ENCODE measurements at places on chromosomes 3 and 15. TPM values are rescaled to one million over a fixed set of nuclear protein-coding genes. Genes with fewer than 3 reads are reported as not detected.
A peak's percentile ranks its signal among the peaks of the same experiment; 100 is the strongest.

- peak; percentile 78 for DNase-seq
Measured at GRCh38 chr15:80856809-80857377, 77.7 kb downstream of the CEMIP start.

- peak; percentile 91 for DNase-seq
Measured at GRCh38 chr15:73926219-73927002, at the start of gene LOXL1. Gene LOXL1 (plus strand): TSS chr15:73926462. CDS start chr15:73926784, 322 bp downstream.

WDR76 gene
- 2.6 TPM for total RNA-seq

GRCh38 chr3:172324611-172325203, 123.5 kb downstream of the GHSR start:
- DNase-seq, result no peak

DNA sequence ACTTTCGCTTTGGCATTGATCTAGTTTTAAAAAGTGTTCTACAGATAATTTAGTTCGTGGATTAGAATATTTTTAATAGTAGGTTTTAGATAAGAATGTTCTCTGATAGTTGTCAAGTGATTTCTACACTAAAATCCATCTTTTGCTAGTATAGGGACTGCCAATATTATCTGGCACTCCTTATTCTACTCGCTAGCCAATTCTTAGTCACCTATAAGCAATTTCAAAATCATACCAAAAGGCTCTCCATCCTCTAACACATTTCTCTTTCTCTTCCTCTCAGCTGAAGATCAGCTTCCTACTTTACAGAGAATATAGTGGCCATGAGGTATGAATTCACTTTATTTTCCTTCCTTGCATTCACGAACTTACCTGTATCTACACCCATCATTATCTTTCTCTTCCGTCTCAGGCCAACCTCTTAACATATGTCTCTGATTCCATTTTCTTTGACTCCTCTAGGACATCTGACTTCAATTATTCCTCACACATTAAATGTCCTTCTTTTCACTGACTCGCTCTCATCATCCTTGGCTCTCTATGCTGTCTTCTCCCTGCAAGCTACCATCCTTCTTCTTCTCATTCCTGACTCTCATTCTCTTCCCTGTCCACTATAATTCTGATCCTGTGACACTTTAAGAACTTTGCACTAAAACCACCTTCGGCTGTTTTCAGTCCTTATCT, 35.5 kb downstream of the C3orf80 start:
- no peak for DNase-seq

DNA sequence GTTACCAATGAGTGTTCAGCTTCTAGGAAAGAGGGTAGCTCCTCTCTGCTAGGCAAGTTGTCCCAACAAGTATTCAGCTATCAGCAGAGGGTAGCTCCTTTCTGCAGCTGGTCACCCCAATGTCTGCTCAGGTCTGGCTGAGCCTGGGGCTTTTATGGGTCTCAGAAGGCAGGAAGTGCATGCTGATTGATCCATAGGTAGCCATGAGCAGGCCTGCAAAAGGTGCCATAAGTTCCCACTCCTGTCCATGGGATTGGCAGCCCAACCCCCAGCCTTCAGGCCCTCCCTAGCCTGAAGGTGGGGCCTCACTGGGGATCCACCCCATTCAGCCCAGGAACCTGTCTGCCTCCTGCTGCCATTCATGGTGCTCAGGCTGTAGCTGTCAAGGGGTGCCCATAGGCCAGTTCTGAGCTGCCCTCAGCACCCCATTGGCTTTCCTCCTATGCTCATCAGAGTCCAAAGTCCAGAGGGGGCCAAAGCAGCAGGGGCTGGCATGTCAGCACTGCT, 34.6 kb upstream of the DNAJC13 start:
- no peak for DNase-seq

PHC3 gene
- 25.4 TPM for total RNA-seq

DNA sequence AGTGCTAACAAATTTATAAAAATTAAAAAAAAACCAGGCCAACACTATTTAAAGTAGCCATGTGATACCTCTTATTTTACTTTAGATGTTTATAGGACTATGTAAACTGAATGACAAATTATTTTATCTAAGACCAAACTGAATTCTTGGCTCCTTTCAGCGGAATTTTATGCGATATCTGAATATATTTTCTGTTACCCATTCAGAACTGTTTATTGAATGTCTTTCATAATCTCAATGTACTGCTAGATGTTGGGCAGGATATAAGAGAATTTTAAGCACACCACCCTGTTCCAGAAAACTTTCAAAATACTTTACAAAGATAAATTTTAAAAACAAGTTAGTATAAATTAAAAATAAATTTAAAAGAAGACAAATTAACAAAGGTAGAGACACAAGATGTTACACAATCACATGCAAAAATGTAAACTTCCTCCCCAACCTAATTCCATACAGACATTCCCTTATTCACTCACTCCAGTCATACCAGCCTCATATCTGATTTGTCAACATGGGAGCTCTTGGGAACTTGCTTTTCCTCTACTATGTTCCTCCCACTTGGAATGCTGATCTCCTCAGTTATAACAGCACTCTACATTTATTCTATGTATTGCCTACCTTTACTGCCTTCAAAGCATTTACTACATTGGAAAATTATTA, 154.6 kb upstream of the MBNL1 start:
- DNase-seq, result no peak

DNA sequence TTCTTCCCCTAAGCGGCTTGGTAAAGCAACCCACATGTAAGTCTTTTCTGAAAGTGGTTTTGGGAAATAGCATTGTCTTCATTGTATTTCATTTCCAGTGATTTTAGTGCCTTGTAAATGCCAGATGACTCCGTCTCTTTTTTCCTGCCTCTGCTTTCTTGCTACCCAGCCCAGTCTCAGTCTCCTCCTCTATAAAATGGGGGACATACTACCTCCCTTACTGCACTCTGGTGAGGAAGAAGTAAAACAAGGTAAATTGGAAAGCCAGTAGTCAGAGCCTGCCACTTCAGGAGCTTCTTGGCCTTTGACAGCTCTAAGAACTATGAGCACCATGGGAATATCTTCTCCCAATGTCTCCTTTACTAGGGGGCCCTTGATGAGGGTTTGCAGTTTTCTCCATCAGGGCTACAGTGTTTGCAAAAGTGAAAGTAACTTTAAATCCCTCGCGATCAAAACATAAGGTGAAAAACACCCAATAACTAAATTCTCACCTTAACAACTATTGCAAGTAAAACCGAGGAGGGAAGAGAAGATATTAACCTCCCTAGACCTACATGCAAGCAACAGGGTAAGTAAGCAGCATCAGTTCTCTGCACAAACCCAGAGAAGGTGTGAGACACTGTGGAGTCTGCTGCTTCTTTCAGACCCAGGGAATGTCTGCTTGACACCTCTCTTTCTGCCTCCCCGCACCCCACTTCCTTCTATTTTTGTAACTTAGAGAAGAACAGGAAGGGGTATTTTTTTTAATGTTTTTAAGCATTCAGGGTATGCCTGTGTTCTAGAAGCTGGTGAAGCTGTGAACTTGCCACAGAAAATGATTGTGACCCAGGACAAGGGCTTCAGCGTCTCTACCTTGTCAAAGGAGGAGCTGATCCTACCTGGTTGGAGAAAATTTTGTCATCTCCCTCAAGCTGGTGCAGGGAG, 159.1 kb upstream of the EOMES start:
- DNase-seq, result no peak

- no peak for DNase-seq
Measured at GRCh38 chr3:34678575-34678974, 880.1 kb downstream of the PDCD6IP start.

DNA sequence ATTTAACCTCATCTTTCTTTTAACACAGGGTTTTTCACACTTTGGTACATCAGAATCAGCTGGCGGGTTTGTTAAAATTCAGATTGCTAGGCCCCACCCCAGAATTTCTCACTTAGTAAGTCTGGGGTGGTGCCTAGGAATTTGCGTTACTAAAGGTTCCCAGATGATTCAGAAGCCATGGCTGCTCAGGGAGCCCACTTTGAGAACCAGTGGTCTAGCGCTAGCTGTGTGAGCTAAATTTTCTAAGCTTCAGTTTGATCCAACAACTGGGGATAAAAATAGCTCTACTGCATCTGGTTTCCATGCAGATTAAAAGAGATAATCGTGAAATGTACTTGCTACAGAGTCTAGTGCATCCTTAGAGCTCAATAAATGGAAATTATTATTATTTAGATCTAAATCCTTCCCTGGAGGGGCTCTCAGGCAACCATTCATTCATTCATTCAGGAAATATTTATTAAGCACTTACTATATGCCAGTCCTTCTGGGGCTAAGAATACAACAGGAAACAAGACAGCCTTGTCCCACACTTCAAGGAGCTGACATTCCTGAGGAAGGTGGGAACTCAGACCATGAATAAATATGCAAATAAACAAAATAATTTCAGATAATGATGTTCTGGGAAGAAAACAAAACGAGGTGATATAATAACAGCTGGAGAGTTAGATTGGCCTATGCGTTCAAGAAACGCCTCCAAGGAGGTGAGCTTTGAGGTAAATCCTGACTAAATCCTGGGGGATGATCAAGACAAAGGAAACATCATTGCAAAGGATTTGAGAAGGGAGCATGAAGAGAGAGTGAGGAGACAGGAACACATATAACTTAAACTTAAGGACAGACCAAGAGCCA, 3.9 kb upstream of the CIDEC start:
- DNase-seq, result no peak

CLDN11 gene
- total RNA-seq, result 0.46 TPM

DNA sequence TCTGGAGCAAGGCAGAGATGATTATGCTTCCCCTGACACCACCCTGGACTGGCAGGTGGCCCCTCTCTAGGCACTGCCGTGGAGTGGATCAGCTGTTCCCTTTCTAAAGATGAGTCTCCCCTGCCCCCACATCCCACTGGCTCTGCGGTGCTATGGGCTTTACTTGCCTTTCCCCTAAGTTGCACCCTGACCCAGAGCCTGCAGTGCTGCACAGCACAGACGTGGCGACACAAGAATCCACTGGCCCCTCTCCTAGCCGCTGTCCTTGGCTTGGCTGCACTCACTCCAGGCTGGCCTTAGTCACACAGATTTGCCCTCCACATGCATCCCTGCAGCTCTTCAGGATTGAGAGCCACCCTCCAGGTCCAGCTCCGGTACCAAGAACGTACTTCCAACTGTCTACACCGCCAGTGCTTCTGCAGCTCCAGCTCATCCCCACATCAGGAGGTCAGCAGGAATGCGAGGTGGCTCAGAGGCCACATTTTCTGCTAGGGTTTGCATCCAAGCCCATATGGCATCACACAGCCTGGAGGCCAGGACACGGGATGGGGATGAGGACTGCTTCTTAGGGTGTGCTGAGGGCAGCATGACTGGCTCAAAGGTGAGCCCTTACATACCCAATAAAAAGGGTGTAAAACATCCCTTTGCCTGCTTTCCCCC, 82.4 kb upstream of the RASGRF1 start:
- no peak for DNase-seq

GRCh38 chr15:41557673-41558399, 1.2 kb upstream of the TYRO3 start:
- peak; percentile 83 for DNase-seq

DNA sequence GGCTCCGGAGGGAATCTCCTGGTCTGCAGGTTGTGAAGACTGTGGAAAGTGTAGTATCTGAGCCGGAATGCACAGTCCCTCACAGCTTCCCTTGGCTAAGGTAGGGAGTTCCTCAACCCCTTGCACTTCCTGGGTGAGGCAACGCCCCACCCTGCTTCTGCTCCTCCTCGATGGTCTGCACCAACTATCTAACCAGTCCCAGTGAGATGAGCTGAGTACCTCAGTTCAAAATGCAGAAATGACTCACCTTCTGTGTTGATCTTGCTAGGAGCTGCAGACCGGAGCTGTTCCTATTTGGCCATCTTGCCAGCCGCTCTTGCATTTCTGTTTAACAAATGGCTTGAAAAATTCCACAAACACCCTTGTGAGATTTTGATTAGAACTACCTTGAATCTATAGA, 156.1 kb downstream of the STXBP5L start:
- DNase-seq, result no peak

LRRC34 gene
- total RNA-seq, result 0.14 TPM

DNA sequence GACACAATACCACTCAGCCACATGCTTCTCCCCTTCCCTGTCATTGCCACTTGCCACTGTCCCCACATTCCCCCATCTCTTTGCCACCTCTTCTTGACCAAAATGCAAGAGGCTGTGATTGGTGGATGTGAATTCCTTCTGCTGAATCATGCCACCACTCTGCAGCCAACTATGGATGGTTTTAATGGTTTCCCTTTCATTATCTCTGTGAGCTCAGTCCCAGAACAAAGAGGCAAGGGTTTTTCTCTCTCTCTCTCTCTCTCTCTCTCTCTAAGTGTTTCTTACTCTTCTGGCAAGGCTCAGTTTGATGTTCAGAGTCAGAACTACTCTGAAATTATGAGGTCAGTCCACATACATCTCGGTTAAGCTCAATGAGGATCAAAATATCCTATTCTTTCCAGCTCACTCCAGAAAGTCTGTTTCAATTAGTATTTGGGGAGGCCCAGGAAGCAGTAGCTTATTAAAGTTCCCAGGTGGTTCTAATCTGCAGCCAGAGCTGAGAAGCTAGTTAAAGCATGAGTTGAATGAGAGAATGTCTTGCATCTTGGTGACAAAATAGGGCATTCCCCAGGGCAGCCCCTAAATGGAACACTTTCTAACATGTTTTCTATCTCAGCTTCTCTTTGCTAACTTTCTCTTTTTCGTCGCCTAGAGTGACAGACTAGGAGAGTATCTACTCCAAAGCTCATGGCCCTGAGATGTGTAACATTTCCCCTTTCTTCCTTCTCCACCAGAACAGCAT, 8.5 kb upstream of the ILDR1 start:
- DNase-seq, result no peak

GRCh38 chr3:66433522-66433782, 67.4 kb downstream of the LRIG1 start:
- DNase-seq, result no peak

SCG5 gene
- total RNA-seq, result 74.0 TPM

DNA sequence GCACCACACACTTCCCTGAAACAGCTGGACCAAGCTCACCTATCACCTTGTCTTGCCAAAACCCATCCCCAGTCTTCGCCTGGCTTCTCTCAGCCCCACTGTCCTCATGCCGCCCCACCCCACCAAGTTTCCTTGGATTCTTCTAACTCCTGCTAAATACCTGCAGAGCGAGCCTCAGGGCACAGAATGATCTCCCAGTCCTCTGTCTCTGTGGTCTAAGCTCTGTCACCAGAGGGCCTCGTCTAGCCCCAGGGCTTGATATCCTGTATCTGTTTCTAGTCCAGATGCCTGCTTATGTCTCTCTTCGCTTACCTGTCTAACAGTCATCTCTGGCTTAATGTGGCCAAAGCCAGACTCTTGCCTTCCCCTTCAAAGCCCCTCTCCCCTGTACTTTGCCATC, 9.7 kb downstream of the CCDC12 start:
- no peak for DNase-seq

- DNase-seq, result no peak
Measured at GRCh38 chr3:130259166-130259874, 86.2 kb upstream of the COL6A5 start.

DNA sequence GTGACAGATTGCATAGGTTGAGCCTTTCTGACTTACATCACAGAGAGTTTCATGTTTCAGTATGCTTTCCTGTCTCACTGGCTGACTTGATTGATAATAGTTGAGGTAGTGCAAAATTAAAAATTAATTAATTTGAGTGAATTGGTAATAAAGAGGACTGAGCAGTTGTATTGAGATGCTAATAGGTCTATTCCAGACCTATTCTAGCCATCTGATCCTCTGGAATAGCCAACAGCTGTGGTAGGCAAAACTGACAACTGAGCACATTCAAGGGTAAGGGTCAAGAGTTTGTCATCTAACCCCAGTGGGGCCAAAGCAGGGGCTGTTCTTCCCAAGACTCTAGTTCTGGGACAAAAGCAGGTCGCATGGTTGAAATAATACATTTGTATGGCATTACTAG, 132.4 kb downstream of the EPHA3 start:
- no peak for DNase-seq

- no peak for DNase-seq
Measured at GRCh38 chr15:50117431-50118027, 1.5 kb downstream of the ATP8B4 start.
